Esophagus squamous epithelium (tissue), 5 donors: ENCODE measurements at places on chromosomes 7 and 10.

DNA sequence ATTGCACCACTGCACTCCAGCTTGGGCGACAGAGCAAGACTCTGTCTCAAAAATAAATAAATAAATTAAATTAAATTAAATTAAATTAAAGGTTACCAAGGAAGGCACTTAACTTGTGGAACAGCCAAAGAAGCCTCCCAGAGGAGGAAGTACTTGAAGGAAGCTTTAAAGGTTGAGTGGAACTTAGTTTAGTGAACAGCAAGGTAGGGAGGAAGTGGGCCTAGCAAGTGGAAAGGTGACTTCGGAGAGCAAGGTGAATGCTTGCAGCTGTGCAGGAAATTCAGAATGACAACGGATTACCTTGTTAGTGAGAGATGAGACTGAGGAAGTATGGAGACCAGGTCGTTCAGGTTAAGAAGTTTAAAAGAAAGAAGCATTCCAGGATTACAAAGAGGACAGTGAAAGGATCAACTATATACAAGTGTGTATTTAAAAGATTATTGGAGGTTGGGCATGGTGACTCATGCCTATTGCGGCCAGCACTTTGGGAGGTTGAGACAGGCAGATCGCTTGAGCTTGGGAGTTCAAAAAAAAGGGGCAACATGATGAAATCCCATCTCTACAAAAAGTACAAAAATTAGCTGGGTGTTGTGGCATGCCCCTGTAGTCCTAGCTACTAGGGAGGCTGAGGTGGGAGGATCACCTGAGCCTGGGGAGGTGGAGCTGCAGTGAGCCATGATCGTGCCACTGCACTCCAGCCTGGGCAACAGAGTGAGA lies 12.8 kb upstream of the RPEL1 start:
- no peak for DNase-seq

DNA sequence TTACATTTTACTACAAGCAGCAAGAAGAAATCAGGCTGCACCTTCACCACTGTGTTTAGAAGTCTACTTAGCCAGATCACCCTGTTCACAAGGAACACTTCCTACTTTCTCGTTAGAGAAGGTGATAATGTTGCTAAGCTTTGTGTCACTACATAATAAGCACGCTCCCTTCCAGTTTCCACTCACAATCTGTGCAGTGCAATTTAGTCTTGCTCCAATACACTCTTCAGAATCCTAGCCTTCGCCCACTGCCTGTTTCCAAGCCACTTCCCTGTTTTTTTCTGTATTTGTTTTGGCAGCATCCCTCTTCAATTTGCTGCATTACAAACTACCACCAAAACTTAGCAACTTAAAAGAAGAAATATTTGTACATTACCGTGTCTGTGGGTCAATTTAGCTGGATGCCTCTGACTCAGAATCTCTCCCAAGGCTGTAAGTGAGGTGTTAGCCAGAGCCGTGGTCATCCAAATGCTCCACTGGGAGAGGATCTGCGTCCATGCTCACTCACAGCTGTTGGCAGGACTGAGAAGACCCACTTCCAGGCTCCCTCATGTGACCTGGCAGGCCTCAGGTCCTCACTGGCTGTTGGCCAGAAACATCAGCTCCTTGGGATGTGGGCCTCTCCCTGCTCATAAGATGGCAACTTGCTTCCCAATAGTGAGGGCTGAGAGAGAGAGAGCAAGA lies 110.4 kb downstream of the PON1 start:
- DNase-seq: no peak

DNA sequence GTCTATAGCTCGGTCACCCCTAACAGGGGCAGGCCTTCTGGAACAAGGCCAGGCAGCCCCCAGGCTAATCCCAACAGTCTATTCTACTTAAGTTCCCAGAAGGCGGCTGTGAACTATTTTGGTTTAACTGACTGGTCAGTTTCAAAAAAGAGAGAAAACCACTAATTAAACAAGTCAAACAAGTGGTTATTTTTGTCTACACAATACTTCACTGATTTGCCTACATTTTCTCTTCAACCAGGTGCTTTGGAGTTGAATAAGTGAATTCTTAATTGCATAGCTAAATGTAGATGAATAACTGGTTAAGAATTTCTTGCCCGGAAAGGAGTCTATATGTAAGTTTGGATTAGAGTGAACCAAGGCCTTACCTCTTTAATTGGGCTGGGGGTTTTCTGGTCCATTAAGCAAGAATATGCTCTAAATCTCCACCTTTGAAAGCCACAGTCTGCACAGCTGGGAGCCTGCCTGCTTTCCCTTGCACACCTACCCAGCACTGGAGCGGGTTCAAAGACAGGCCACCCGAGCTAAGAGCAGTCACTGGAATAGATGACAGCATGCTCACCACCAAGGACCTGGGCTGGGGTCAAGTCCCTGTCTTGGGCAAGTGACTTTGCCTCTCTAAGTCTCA lies 70.4 kb downstream of the TBXAS1 start:
- DNase-seq: no peak

GRCh38 chr10:15433850-15434537 lies 62.9 kb upstream of the FAM171A1 start:
- no peak for DNase-seq

DNA sequence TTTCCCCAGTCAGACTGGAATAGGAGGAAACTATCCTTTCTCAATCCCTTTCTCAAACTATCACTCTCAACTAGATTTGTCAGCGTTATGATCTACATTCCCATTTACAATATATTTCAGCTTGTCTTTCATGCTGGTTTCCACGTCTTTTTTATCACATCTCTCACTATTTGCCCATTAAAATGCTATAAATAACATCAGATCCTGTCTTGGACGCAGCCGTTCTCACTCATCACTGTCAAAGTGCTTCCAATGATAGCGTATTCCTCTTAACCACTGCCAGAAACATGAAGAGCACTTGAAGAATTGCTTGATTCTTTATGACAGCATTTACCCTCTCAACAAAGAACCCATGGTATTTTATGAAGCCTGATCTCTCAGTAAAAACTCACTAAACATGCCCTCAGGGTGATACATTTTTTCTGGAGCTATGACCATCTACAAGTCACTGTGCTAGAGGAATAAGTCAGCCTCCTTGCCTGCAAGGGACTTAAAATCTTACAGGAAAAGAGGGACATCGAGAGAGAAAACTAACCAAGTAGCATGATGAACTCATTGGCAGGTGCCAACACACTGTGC lies 205.6 kb upstream of the PFKP start:
- no peak for DNase-seq

GRCh38 chr7:2800931-2801688 lies 43.0 kb downstream of the GNA12 start:
- DNase-seq: no peak

- no peak for DNase-seq
These were observed 29.8 kb downstream of the LMTK2 start for GRCh38 chr7:98136423-98136822.

GRCh38 chr10:91023700-91024398 lies 103.0 kb upstream of the ANKRD1 start:
- no peak for DNase-seq

GRCh38 chr7:93148144-93148543 lies at the start of gene SAMD9L:
SAMD9L (minus strand) TSS chr7:93148385; CDS start chr7:93135971, 12,414 bp downstream.
- no peak for DNase-seq

DNA sequence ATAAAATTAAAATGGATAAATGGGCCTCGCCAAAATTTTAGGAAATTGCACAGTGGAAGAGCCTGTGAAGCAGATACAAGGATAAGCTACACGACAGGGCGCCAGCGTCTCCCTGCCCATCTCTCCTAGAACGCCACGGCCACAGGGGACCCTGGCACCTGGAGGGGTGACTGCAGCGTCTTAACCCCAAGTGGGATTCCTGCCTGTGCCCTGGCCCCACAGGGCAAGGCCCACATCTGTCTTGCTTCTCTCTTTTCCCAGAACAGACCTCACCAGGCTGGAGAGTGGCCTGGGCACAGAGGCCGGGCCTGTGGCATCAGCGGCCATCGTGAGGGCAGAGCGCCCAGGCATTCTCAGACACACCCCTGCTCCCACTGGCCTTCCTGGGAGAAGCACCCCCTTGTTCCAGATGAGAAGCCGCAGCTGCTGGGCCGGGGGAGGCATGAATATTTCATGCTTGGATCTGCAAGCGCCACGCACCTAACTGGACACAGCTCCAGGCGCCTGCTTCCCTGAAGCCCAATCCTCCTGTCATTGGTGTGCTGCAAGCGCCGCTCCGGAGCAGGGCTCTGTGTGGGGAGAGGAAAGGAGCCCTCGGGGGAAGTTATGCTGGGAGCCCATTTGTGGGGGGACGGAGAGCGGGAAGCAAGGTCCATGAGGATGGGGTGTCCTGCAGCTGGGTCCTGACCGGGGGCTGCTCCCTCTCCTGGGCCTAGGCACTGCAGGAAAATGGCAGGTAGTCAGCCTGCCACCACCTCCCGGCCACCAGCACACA lies 153.5 kb downstream of the ELFN1 start:
- DNase-seq: no peak

GRCh38 chr7:142961973-142962926 lies at the start of gene KEL:
KEL (minus strand) TSS chr7:142962363; CDS start chr7:142962206, 157 bp downstream.
- DNase-seq: no peak

DNA sequence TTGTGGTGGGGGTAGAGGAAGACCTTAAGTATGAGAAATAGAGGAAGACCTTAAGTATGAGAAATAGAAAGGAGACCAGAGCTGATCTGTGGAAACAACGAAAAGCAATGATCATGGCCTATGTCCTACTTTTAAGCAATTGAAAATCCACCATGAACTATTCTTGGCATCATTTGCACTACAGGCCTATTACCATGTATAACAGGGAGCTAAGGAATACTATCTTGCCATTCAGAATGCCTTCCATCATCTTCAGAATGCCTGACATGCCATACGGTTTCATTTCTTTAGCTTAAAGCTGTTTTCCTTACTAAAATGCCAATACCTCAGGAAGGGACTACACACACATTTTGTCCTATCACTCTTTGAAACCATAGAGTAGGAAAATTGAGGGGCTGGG lies 127.0 kb downstream of the CALCR start:
- no peak for DNase-seq

DNA sequence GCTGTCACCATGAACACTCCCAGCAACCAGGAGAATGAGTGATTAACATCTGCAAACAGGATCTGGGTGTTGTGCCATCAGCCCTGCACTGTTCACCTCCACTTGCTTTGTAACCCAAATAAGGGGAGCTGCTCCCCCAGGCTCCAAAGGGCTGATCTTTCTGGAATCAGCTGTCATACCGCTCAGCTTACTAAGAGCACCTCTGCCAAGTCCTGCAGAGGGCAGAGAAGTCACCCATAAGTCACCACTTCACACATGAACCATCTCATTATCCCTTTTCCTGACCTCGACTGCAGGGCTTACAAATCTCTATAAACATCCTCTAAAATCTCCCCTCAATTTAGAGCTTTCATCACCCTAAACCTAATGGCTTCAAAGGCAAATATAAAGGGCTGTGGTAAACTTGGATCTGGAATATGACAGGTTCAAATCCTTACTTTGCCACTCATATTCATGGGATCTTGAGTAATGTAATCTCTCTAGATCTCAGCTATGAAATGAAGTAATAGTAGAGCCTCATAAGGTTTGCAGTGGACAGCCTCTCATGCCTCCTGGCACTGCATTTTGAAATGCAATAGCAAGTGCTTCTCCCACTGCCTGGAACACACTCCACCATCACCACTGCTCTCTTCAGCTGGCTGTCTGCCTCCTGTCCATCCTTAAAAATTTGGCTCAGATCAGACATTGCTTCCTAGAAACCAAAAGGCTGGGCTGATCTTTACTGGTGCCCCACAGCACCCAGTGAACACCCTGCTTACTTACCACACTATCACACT lies 38.8 kb downstream of the ERLIN1 start:
- DNase-seq: no peak

DNA sequence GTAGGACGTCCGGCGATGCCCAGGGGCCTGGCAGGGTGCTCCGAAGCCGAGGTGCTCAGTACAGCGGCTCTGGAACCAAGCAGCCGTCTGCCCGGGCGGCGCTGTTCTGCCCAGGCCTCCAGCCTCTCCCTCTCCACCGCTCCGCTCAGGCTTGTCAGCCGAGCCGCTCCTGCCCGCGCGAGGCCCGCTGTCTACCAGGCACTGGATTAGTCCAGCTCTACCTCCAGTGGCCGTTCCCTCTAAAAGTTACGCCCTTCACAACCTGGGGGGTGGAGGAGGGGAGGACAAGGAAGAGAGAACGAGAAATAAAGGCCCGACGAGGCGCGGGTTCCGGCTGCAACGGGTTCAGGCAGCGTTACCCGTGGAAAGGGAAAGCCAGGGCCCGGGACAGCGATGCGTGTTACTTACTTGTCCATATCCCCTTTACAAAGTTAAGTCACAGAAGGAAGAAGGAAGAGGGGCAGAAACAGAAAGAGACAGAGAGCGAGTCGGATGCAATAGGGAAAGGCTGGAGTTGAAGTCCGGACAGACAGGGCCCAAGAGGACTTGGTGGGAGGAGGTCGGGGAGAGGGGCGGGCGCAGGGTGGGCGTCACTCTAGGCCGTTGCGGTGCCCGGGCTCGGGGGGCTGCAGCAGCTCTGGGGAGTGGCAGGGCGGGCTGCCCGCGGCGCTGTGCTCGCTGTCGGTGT lies 2.8 kb downstream of the SP8 start:
- DNase-seq: no peak

DNA sequence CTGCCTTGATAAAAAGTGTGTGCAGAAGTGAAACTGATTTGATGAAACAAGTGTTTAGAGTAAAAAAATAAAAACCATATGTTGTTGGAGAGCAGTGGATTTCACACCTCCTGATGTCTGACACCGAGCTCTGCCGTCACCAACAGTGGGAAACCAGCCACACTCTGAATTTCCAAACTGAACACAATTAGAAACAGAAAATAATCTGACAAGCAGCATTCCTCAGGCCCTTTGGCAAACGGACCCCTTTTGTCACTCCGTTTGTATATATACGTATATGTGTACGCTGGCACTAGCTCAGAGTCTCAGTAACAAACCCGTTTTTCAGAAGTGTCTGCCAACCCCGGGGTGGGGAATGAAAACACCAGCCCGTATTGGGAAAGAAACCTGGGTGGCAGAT lies 32.4 kb downstream of the TACC2 start:
- no peak for DNase-seq

DNA sequence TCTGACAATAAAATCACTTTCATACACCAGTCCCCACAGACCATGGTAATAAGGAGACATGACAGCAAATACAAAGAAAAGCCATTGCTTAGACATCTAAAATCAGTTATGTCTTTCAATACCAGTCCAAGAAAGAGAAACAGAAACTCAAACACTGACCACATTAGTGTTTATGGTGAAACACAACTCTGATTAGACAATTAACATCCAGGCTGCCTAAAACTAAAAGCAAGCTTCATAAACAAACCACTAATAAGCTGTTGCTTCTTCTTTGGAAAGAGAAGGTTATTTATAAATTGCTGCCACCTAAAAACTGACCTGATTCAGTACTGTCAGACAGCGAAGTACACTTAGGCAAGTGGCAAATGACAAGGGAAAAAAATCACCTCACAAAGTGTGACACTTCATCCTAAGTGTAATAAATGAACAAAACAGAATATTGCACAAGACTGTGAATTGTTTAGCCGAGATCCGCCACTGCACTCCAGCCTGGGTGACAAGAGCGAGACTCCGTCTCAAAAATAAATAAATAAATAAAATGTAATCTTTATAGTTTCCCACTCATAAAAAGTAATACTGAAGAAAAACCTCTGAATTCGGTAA lies 277.4 kb downstream of the PARD3 start:
- DNase-seq: no peak
